NCI-H1417 treated with DMSO at 0.1 percent for 48 hours (cell line): ENCODE measurements at places on chromosomes 16 and 17.

DNA sequence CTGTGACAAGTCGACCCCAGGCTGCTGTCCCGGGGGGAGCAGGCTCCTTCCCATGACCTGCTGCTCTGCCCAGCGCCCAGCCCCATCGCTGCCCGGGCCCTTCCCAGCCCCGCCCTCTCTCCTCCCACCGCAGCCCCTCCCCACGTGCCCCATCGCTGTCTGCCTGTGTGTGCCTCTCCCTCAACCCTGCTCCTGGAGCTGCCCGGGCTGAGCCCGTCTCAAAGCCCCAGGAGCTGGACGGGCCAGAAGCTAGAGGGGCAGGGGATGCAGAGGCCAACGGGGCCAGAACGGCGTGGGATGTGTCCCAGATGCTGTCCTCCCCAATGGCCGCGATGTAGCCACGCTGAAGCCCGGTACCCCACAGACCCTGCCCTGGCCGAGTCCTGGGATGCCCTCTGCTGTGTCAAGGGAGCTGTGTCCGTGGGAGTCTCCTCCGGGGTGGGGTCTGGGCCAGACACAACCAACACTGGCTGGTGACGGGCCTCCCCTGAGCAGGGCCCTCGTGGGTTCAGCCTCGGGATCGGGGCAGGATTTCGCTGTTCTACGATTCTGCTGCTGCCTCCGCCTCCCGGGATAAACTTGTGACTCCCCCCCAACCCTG is 118.2 kb upstream of the ZNF750 start:
- DNase-seq, result no peak

DNA sequence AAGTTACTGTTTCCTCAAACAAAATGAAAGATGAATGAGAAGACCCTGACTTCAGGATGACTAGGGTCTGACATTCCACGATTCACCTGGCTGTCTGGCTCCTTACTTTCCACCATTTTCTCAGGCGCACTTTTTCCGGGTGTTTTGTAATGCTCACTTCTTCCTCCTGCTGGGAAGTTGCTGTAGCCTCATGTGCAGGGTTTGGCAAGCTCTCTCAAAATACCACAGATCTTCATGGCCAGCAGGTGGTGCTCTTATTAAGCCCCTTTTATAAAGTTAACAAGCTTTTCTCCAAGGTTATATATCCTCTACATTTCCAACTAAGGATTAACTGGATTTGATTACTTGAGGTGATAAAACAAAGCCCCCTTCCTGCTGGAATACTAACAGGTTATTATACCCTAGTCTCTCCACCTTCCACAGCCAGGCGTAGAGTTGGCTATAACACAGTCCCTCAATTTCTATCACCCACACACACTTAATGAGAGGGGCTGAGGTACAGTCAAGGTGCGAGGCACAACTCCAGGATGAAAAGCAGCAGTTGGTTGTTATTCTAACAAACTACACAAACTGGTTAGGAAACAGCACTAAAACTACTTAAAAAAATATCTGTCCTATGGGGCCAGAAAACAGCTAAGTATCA is 45.4 kb downstream of the STH start:
- no peak for DNase-seq

DNA sequence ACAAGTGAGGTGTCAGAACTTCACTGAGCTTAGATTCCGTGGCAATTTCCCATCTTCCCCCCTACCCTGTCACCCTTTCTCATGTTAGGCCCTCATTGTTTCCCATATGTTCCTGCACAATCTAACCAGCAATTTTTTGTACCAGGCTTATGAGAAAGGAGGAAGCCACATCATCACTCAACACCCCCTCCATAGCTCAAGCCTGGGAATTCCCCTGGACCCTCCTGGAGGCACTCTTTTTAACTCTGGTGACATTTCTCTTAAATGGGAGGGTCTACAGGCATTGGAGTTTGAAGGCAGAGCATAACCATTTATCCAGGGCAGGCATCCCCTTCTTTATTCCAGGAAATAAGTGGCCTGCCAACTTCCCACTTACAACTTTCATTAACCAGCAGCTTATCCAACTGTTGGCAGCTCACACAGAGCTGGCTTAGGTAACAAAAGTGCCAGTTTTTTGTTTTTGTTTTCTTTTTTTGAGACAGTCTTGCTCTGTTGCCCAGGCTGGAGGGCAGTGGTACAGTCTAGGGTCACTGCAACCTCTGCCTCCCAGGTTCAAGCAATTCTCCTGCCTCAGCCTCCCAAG is 10.4 kb upstream of the GLG1 start:
- DNase-seq, result no peak

- DNase-seq, result no peak
Measured at GRCh38 chr16:9976601-9977000, 205.6 kb downstream of the GRIN2A start.

- DNase-seq, result no peak
Measured at GRCh38 chr17:30930495-30930894, 8.8 kb downstream of the ADAP2 start.

- DNase-seq, result no peak
Measured at GRCh38 chr17:2905269-2905668, 109.0 kb downstream of the RAP1GAP2 start.

DNA sequence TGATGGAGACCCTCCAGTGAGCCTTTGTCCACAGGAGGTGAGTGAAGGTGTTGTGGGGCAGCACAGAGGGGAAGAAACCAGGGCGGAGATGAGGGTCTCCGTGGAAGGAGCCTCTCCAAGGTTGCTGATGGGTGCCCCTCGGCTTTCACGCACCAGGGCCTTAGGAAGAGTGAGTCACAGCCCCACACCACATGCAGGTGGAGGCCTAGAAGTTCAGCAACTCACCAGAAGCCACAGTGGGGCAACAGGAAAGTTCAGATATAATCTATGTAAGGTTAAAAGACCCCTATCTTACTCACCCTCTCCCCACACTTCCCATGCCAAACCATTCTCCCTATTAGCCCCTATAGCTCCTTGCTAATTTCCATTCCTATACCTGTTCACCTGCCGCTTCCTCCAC is 9.5 kb upstream of the HNF1B start:
- no peak for DNase-seq

GRCh38 chr16:83771306-83771942 is 36.4 kb upstream of the HSBP1 start:
- DNase-seq, result no peak

- no peak for DNase-seq
Measured at GRCh38 chr17:32311028-32311536, 30.9 kb downstream of the C17orf75 start.

GRCh38 chr17:53092072-53092471 is 730.7 kb upstream of the KIF2B start:
- no peak for DNase-seq

- no peak for DNase-seq
Measured at GRCh38 chr17:81487487-81488275, 24.9 kb downstream of the ACTG1 start.

DNA sequence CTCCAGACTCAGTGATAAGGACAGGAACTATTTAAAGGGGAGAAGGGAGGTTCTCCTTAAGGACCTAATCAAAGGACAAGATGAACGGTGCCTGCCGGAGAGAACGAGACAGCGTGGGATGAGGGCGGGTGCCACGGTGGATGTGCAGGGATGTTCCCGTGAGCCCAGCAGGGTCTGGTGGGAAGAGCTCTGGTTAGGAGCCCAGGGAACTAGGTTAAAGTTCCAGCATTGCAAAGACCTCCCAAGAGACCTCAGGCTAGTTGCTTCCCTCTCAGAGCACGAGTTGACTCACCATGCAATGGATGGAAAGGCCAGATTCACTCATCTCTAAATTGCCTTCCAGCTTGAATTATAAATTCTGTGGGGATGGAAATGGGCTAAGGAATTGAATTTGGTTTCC is 14.7 kb downstream of the CCR7 start:
- no peak for DNase-seq

- DNase-seq, result no peak
Measured at GRCh38 chr16:82129881-82130280, 40.1 kb downstream of the MPHOSPH6 start.

DNA sequence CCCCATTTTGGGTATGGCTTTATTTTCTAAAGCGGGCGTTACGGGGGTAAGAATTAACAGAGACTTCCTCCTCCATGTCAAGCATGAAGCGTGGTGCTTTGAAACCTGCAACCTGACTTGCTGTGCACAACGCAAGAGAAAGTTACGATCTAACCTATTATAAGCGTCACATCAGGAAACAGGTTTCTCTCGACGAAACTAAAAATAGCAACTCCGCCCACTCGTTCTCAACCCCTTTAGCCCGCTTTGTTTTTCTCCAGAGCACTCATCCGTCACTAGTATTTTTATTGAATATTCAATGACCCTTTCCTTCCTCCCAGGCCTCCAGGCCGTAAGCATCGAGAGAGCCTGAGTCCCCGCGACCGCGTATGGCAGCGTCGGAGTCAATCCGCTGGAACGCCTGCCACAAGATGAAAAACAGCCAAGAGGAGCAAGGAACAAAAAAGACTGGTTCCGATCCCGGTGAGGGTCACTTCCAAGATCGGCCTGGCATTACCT is 555 bp downstream of the NUP88 start:
- no peak for DNase-seq

GRCh38 chr17:35555691-35556090 is 4.9 kb downstream of the SLFN14 start:
- DNase-seq, result no peak

DNA sequence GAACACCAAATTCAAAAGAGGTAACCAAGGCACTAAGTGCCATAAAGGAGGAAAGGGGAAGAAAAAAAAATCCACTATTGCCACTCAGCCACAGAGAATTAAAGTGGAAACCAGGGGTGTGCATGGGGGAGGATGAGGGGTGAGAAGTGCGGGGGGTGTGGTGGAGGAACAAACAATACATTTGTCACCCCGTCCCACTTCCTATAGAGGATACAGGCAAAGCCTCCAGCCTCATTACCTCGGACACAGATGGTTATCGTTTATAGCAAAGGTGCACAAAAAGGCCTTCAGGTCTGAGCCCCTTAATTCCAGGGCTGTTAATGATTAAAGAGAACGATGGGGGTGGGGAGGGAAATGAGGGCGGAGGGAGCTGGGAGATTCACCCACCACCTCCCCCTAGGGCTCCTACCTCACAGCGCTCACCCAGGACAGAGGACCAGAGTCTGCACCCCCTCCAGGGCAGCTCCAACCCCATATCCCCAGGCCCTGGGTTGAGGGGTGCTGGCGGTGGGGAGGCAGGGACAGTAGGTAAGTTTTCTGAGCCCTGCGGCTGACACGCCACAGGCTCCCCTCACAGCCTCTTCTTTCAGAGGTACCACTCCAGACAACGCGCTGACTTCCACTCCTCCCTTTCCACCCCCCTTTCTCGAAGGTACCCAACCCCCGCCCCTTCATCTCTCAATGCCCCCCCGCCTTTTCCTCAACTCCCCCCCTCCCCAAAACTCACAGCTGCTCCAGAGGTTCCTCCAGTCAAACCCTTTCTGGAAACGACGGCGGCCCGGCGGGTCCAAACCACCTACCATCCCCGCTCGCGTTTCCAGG is 470 bp downstream of the DCUN1D3 start:
- no peak for DNase-seq

- no peak for DNase-seq
Measured at GRCh38 chr16:27304881-27305745, 8.7 kb upstream of the IL4R start.

GRCh38 chr16:51306886-51307595 is 156.0 kb upstream of the SALL1 start:
- DNase-seq, result no peak

DNA sequence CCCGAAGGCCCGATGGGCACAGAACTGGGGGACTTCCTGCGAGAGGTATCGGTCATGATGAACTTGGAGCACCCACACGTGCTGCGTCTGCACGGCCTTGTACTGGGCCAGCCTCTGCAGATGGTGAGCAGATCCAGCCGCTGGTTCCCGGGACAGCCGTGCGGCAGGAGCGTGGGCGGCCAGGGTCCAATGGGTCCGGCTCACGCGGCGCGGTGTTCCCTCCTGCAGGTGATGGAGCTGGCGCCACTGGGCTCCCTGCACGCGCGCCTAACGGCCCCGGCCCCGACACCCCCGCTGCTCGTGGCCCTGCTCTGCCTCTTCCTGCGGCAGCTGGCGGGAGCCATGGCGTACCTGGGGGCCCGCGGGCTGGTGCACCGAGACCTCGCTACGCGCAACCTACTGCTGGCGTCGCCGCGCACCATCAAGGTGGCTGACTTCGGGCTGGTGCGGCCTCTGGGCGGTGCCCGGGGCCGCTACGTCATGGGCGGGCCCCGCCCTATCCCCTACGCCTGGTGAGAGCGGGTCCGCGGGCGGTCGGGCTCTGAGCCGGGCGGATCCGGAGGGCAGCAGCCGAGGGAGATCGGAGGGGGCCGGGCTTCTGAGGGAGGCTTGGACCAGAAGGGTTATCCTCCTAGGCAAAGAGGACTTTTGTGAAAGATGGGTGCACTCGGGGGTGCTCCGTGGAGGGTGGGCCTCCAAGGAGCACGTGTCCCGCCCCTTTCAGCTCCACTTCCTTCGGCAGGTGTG is 3.0 kb downstream of the TNK1 start:
- DNase-seq, result no peak

- no peak for DNase-seq
Measured at GRCh38 chr16:15041271-15042004, 14.4 kb downstream of the NTAN1 start.

- DNase-seq, result no peak
Measured at GRCh38 chr17:79813297-79814126, 16.6 kb upstream of the CBX8 start.

DNA sequence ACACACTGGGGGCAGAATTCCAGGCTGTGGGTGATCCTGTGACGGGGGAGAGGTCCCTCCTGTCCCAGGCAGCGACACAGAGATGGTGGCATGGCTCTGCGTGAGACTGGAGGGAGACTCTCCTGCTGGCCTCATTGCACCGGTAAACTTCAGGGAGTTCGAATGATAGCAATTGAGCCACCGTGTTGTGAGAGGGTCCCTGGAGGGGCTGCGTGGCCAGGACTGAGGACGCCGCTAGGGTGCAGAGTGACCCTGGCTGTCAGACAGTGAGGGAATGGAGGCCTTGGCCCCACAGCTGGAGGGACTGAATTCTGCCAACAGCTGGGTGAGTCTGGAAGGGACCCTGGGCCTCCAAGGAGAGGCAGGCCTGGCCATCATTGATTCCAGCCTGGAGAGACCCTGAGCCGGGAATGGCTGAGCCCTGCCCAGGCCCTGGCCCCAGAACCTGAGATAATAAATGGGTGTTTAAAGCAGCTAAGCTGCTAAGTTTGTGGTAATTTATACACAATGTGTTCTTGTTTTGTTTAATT is 32.6 kb downstream of the CCDC57 start:
- DNase-seq, result no peak

DNA sequence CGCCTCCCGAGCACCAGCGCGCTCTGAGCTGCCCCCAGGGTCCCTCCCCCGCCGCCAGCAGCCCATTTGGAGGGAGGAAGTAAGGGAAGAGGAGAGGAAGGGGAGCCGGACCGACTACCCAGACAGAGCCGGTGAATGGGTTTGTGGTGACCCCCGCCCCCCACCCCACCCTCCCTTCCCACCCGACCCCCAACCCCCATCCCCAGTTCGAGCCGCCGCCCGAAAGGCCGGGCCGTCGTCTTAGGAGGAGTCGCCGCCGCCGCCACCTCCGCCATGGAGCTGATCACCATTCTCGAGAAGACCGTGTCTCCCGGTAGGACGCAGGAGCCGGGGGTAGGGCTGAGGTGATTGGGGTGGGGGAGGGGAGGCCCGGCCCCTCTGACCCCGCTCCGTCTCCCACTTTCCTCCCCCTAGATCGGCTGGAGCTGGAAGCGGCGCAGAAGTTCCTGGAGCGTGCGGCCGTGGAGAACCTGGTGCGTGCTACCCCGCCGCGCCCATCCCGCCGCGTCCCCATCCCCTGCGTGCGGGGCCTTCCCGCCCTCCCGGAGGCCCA is 329 bp downstream of the KPNB1 start:
- no peak for DNase-seq

- DNase-seq, result no peak
Measured at GRCh38 chr17:78598013-78598471, 20.8 kb upstream of the DNAH17 start.
